Activated CD8-positive, alpha-beta T cell treated with anti-CD3 and anti-CD28 coated beads, Interleukin-2, amount 10 ng/mL, durations not matched to agents 7 days and 5 days (primary cell): ENCODE measurements at places on chromosomes 7 and 10. TPM values are rescaled to one million over a fixed set of nuclear protein-coding genes. Genes with fewer than 3 reads are reported as not detected.

The GBX1 gene
- total RNA-seq = not detected

The LIPN gene
- total RNA-seq = not detected

The CLDN3 gene
- not detected for total RNA-seq

- peaks cover 11% of the 10 kb centered on the region for H3K27me3 ChIP-seq
- no peak overlapping the region for H3K4me3 ChIP-seq
- H3K4me1 ChIP-seq = no peaks in the 10 kb centered on the region
- no peak overlapping the region for H3K27ac ChIP-seq
- H3K36me3 ChIP-seq = no peaks in the 10 kb centered on the region
- DNase-seq = no peak
These were observed 186.2 kb downstream of the LRMDA start for GRCh38 chr10:75617485-75618155.

- no peaks in the 10 kb centered on the region for H3K4me1 ChIP-seq
- H3K36me3 ChIP-seq = no peaks in the 10 kb centered on the region
- DNase-seq = no peak
These were observed 16.7 kb upstream of the LIPK start for GRCh38 chr10:88689366-88689765.

- no peaks in the 10 kb centered on the region for H3K27me3 ChIP-seq
- H3K36me3 ChIP-seq = peaks cover 17% of the 10 kb centered on the region
- no peak overlapping the region for H3K27ac ChIP-seq
These were observed 9.4 kb downstream of the WBP1L start for GRCh38 chr10:102752934-102753664.

GRCh38 chr7:8259586-8260222, 2.3 kb downstream of the ICA1 start:
- no peak overlapping the region for H3K27ac ChIP-seq
- no peaks in the 10 kb centered on the region for H3K36me3 ChIP-seq
- H3K4me3 ChIP-seq = no peak overlapping the region
- DNase-seq = no peak
- peaks cover 44% of the 10 kb centered on the region for H3K27me3 ChIP-seq

GRCh38 chr10:24531439-24531838, 192.2 kb downstream of the ARHGAP21 start:
- H3K27me3 ChIP-seq = no peaks in the 10 kb centered on the region
- no peak overlapping the region for H3K27ac ChIP-seq
- H3K4me1 ChIP-seq = no peaks in the 10 kb centered on the region
- no peak overlapping the region for H3K4me3 ChIP-seq
- H3K36me3 ChIP-seq = no peaks in the 10 kb centered on the region
- no peak for DNase-seq
